ENCODE measurements at places on chromosomes 4 and X.
A peak's percentile ranks its signal among the peaks of the same experiment; 100 is the strongest.

- DNase-seq = no peak
Observed at GRCh38 chr4:185244763-185245162, 35.4 kb downstream of the SNX25 start.

DNA sequence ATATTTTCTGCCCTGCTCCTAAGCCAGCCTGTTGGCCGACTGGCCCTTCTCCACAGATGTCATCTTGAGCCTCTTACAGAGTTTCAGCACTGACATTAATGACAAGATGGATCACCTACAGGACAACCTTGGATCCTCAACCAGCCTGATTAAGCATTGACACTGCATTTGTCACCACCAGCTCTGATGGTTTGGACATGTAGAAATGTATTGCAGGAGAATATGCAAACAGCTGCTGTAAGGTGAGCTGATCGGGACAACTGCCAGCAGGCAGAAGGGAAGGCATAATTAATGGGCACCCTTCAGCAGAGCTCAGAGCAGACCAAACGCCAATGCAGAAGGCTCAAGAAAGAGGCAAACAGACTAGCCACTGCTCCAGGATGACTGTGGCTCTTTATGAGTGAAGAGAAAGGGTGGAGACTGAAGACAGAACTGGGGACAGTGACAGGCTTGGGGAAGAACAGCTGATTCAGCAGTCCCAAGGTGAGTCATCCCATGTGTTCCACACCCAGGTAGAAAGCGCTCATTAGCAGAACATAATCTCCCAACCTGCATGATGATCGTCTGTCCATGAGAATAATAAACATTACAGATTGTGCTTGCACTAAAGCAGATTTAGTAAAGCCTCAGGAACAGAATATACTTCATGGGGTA lies 6.7 kb downstream of the CORIN start:
- DNase-seq = no peak

- no peak for DNase-seq
Observed at GRCh38 chrX:121146059-121146628, 98.7 kb downstream of the GLUD2 start.

GRCh38 chr4:182828360-182829025 lies 88.7 kb downstream of the DCTD start:
- no peak for DNase-seq

GRCh38 chr4:6909970-6910339 lies 329 bp downstream of the TBC1D14 start:
- no peak for DNase-seq

DNA sequence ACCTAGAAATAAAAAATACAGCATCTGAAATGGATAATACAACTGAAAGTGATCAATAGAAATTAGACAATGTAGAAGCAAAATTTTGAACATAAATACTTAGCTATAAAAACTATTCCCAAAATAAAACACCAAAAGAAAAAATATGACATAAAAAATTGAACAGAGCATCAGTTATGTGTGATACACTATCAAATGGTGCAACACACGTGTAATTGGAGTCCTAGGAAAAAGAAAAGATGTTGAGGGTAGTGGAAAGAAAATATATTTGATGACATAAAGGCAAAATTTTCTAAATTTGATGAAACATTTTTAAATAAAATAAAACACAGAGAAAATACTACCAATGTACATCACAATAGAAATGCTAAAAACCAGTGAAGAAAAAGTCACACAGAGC lies 63.1 kb downstream of the NPY2R start:
- DNase-seq = no peak

- DNase-seq = no peak
Observed at GRCh38 chr4:3337357-3337732, 44.5 kb downstream of the RGS12 start.

DNA sequence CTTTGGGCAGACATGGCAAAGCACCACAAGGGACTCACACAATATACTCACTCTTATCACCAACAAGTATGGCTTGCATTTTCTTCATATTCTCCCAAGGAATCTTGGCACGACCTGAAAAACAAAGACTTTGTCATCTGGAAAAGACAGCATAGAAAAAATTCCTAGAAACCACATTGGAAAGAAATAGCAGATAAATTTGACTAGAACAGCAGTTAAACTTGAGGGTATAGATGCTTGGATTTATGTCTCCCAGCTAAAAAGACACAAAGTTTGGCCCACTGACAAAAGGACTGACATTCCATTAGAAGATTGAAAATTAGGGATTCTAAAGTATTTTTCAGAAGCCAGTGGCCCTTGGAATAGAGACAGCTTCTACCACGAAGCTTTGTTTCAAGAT lies 6.9 kb upstream of the VEGFC start:
- DNase-seq = no peak

- no peak for DNase-seq
Observed at GRCh38 chr4:118994030-118994429, 105.4 kb downstream of the SYNPO2 start.

DNA sequence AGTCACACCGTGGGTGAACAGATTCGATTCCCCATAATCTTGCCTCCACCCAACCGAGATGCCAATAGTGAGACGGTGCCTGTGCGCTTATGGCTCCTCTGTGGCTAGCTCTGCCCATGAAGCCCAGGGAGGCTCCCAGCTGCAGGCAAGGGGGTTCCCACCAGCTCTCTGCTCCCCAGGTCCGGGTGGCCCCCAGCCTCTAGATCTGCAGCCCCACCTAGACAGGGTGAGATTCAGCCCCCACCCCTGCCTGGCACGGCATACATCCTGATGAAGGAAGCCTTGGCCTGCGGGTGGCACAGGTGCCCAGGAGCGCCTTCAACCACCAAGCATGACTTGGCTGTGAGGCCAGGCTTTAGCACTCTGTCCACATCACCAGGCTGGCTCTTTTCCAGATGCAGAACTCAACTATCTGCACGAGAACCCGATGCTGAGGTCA lies 40.6 kb downstream of the WDR1 start:
- no peak for DNase-seq

DNA sequence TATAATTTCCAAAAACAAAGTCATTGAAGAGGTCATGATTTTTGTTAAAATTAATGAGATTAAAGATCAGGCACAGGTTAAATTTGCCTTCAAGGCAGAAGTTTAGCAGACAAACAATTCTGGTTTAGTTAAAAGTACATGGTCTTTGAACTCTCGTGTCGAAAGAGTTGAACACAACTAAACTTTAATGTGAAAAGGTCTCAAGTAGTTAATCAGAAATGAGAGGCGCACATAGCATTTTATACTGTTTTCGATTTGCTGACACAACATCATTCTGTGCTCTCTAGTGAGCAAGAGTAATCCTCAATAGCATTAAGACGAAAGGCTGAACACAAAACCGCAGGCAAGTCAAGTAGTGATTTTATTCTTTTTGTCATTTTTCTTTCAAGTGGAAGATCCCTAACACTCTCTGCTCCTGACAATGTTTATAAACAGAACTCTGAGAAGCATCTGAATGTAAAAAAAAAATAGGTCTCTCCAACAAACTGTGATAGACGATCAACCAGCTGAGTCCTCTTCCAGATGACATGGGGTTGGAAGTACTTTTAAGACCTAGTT lies 49.8 kb downstream of the SH3RF1 start:
- no peak for DNase-seq

DNA sequence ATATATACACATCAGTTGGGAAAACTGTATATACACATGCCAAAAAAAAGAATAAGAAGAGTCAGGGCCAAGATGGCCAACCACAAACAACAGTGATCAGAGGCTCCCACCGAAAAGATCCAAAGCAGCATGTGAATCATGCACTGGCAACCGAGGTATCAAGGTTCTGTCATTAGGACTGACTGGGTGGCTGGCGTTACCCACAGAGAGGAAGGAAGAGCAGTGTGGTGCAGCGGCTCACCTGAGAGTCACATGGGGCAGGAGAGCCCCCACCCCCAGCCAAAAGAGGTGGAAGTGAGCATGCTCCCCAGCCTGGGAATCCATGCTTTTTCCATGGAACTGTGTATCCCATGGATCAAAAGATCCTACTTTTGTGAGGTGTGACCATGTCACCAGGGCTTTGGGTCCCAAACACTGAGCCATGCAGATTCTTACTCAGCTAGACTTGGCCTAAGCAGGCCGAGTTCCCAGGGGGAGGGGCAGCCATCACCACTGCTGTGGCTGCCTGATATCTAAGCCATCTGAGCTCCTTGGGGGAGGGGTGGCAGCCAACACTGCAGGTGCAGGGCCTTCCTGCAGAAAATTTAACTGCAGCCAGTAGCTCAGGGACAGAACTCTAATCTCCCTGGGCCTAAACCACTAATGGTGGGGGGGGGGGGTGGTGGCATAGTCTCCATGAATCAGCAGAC lies 52.8 kb downstream of the P2RY10 start:
- no peak for DNase-seq

DNA sequence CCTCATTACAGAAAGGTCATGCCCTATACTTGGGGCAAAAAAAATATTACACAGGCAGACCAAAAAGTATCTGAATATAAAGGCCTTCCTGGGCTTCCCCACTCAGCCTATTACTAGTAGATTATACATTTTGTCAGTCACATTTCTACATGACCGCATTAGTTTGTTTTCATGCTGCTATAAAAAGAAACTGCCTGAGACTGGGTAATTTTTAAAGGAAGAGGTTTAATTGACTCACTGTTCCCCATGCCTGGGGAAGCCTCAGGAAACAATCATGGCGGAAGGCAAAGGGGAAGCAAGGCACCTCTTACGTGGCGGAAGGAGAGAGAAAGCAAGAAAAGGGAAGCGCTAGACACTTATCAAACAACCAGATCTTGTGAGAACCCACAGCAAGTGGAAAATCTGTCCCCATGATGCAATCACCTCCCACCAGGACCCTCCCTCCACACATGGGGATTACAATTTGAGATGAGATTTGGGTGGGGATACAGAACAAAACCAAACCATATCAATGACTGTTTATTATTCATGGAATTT lies 1312.0 kb downstream of the PCDH7 start:
- DNase-seq = no peak

GRCh38 chr4:129326571-129327460 lies 230.9 kb downstream of the C4orf33 start:
- DNase-seq = no peak

DNA sequence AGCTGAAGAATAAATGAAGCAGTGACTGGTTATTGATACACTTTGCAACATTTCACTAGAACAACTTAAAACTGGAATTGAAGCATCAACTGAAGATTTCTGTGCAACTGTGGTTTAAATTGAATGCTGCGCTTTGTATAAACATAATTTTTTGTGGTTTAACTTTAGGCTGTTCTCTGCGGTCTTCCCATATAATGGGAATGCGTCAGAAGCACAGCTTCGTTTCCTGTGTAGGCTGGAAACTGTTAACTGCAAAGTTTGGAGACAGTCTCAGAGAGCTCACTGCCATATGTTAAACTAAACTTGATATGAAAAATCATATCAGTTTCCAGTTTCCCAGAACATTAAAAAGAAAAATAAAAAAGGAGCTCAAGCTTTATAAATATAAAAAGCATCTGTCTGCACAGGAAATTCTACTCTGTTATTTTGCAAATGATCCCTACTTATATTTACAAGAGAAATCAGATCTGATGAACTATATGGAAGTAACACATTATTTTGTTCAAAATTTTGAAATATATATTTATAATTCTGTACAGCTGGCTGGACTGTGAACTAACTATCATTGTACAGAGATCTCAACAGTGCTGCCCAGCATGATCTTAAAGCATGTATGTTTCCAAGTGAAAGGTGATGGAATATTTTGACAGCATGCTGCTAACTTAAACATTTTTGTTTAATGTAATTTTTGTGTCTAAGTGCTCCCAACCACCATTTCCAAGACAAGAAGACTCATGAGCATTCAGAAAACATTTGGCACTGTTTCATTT lies 139.9 kb downstream of the NDST3 start:
- DNase-seq = no peak

DNA sequence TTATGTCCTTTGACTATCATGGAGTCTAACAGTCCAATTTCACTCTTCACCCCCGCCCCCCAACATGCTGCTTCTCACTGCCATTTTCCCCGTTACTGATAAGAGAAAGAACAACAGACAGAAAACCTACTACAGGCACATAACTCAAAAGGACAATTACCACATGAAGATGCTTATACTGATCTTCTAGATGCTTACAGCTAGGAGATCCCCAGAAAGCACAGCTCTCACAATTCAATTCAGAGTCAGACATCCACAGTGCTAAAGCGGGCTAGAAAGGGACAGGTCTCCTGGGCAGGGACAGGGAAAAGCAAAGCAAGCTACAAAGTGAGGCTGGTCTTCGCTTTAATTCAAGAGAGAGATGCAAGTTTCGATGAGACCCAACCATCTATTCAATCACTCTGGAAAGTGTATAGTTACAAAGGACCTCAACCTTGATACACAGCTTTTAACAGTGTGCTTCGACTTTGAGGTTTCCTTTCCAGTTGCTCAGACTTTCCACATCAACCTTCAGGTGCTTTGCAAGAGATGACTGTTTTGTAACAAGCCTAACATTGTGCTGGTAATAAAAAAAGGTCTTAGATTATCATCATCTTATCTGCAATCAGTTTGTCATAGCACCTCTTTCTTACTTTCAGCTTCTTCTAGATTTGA lies 60.9 kb downstream of the LEF1 start:
- no peak for DNase-seq

DNA sequence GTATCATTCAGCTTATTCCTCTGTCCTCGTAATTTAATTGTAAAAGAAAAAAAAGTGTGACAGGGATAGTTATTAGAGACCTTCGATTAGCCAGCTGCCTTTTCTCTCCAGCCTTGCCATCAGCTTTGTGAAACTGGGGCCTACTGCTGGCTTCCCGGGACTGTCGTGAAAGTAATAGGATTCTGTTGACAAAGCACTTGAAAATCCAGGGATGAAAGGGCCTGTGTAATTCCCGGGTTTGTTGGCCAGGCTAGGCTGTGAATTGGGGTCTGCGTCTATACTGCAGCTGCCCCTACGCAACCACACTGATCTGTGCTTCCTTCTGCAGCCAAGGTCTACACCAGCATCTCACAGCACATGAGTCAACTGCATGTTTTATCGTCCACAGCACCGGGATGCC lies 120.4 kb upstream of the SCML1 start:
- DNase-seq = no peak

GRCh38 chr4:64814616-64815015 lies 405.4 kb upstream of the TECRL start:
- no peak for DNase-seq

DNA sequence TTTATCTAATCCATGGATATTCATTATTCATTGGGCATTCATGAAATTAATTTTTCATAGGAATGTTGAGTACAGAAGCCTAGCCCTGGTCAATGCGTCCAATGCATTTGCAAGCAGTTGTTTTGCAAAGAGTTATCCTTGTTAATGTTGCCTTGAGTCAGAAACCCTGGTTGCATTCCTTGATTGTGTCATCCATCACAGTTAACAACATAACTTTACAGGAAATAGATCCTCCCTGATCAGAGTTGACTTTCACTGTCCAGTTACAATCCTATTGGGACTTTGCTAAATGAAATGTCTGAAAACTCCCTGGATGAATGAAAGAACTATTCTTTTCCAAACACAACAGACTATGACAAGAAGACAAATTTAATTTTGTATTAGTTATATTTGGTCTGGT lies 924.3 kb upstream of the SLIT2 start:
- DNase-seq = no peak

DNA sequence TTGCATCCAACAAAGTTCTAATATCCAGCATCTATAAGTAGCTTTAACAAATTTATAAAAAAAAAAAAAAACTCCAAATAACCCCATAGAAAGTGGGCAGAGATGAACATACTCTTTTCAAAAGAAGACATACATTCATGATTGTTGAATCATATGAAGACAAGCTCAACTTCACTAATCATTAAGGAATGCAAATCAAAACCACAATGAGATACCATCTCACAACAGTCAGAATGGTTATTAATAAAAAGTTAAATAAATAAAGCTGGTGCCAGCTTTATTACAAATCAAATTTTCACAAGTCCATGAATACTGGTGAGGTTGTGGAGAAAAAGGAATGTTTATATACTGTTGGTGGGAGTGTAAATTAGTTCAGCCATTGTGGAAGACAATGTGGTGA lies 592.0 kb downstream of the IQCM start:
- no peak for DNase-seq

- DNase-seq = peak; percentile 74
Observed at GRCh38 chrX:72308566-72309296, 3.0 kb upstream of the CITED1 start.

Measured in cerebellum (tissue), 4 donors.